ENCODE measurements at places on chromosomes 3 and 15. TPM values are rescaled to one million over a fixed set of nuclear protein-coding genes. Genes with fewer than 3 reads are reported as not detected.

The GOLGA6A gene
- total RNA-seq = 0.06 TPM

DNA sequence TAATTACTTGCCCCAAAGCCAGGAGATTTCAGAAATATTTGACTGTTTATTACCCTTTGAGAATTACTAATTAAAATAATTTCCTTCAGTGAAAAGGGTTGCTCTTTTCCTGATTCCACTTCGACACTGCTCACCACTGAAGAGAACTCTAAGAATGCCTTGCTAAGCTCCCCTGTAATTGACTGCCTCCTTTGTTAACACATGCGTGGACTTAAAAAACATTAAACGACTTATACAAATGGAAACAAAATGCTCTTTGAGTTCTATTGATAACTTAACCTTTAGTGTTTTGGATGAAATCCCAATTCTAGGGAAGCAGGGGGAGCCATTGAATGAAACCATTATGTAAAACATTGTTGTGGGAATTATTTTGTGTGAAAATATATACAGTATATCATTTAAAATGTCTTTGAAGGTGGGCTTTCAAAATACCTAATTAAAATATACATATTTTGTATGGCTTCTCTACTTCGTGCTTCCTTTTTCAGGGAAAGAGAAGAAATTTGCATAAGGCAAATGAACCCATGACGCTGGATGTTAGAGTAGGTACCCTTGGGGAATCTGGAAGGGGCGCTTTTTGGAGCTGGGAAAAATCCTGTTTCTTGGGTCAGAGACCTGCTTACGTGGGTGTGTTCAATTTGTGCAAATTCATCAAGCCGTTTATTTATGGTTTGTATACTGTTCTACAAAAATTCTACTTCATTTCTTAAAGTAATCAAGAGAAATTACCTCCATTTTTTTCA is 64.2 kb downstream of the WWTR1 start:
- DNase-seq = no peak

- peak; percentile 32 for DNase-seq
Observed at GRCh38 chr3:161559177-161559998, 62.8 kb downstream of the OTOL1 start.

The TUSC7 gene
- not detected for total RNA-seq

GRCh38 chr15:66580643-66581042 is 14.8 kb upstream of the LCTL start:
- peak; percentile 57 for DNase-seq

The ITIH1 gene
- not detected for total RNA-seq

DNA sequence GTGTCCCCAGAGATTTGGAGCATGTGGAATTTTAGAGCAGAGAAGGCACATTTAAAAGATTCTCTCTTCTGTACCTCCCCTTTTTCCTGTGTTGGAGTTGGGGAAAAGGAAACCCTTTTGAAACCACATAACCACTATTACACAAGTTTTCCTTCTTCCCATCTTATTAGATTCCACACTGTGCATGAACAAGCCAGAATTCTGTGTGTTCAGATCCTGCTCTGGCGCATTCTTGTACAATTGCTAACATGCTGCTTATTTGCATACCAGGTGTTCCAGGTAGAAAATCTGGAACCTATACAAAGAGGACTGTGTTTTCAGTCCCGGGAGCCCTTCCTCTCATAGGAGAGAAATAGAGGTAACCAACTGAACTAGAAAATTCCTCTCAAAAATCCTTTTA is 2.6 kb upstream of the CIB2 start:
- DNase-seq = no peak

DNA sequence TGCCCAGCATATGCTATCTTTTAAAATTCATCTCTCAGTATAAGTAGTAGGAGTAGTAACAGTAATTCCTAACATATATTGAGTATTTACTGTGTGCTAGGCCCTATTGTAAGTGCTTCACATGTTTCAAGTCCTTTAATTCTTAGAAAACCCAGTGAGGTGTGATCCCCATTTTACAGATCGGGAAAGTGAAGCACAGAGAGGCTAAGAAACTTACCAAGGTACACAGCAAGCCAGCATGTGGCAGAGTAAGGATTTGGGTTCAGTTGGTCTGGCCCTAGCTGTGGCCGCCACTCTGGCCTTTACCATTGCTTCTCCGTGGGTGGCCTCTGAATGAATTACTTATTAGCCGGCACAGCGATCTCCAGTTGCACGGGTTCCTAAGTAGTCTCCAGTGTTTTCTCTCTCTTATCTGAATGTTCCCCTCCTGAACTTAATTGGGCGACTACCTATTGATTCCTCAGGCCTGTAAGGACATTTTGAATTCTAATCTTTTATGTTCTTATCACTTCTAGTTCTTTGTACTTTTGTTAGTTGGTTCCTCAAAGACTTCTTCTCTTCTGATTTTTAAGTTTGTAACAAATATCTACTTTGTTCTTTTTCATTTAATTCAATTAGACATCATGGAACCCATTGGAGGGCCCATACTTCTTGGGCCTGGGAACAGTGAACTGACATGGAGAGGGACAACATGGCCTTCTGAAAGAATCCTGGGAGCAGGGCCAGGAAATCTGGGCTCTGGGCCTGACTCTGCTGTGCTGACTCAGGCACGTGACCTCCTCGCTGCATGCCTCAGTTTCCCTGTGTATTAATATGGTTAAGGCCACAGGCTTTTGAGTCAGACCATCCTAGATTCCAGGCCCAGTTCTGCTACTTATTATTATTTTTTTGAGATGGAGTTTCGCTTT is 11.6 kb downstream of the CLCN2 start:
- DNase-seq = no peak

The PTPRG gene
- 9.1 TPM for total RNA-seq

The IGDCC3 gene
- not detected for total RNA-seq

DNA sequence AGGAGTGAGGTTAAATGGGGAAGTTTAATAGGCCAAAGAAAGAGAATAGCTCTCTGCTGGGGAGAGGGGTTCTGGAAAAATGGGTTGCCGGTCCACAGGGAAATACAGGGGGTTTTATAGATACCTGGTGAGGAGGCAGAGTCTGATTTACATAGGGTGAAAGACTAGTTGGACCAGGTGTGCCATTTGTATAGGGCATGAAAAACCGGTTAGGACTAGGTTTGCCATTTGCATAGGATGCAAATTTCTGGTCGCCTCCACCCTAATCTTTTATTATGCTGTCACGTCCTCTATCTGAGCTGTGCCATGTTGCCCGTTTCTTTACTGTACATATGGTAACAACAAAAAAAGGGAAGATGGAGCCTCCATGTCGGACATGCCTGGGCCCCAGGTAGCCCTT is 960.1 kb downstream of the FHIT start:
- DNase-seq = no peak

The TMC3 gene
- not detected for total RNA-seq

The PXYLP1 gene
- total RNA-seq = 8.6 TPM

GRCh38 chr3:188974856-188975599 is 196.7 kb upstream of the TPRG1 start:
- peak; percentile 28 for DNase-seq

- no peak for DNase-seq
Observed at GRCh38 chr3:10085738-10086137, 22.3 kb downstream of the FANCD2OS start.

The FGF12 gene
- total RNA-seq = 0.69 TPM

- no peak for DNase-seq
Observed at GRCh38 chr3:100759950-100760349, 50.7 kb downstream of the TFG start.

DNA sequence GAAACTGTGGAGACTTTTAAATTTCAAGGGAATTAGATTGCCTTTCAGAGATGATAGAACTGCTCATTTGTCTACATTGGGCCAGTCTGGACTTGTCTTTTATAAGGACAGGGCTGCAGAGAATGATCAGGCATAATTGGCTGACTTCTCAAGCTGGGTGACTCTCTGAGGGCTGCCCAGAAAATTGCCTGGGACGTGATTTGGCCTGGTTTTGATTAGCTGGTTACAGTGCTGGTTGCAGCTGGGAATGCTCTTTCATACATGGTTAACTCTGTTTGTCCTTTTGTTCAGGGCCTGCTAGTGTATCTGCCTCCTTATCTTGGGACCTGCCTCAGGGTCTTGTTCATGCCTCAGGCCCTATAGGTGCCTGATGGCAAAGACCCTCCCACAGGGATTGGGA is 245.6 kb downstream of the CLSTN2 start:
- DNase-seq = no peak

GRCh38 chr3:127546970-127547733 is 43.4 kb downstream of the TPRA1 start:
- DNase-seq = no peak

The CCR3 gene
- not detected for total RNA-seq

- peak; percentile 11 for DNase-seq
Observed at GRCh38 chr3:132593241-132593946, 3.7 kb upstream of the ACKR4 start.

DNA sequence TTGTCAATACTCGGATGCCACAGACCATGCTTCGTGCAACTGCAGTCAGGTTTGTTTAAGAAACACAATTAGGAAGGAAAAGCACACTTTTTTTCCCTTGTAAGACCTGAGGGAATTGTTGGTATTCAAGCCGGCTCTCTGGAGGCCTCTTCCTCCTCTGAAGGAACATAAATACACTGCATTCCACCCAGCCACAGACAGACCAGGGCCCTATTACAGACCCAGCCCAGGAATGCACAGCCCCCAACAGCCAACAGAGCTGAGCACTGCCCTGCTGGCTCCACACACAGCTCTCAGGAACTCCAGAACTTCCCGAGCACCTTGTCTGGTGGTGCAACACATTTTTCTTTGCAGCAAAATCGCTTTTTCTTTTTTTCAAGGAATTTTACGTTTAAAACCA is 488.7 kb upstream of the PROK2 start:
- peak; percentile 46 for DNase-seq

The SLC35A5 gene
- total RNA-seq = 56.1 TPM

GRCh38 chr15:90203922-90204321 is 2.8 kb downstream of the SEMA4B start:
- DNase-seq = peak; percentile 72

DNA sequence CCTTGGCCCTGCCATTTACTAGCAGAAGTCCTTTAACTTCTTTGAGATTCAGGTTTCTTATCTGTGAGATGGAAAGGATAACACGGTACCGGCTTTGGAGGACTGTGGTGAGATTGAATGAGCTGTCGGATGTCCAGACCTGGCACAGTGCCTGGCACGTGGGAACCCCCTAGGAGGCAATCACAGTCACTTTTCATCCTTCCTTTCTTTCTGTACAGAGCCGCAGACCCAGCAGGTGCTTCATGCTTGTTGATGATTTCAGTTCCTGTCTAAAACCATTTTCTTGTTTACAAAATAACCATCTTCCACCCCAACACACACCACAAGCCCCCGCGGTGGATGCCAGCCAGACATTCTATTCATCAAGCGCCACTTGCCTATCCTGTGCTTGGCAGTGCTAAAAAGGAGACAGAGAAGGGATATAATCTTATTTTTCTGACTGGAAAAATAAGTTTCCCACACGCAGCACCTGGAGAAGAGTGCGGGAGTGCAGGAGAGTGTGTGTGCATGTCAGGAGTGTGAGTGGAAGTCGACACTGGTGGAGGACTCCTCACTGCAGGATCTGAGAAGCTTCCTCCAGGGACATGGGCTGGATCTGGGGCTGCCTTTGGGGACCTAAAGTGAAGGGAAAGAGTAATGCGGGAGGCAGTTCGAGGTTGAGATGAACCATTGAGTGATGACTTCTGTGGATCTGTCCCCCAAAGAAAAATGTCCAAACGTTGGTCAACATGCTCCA is 85.7 kb downstream of the ST6GAL1 start:
- DNase-seq = peak; percentile 40

The SMCO1 gene
- total RNA-seq = not detected

The P2RY1 gene
- total RNA-seq = under 0.01 TPM

DNA sequence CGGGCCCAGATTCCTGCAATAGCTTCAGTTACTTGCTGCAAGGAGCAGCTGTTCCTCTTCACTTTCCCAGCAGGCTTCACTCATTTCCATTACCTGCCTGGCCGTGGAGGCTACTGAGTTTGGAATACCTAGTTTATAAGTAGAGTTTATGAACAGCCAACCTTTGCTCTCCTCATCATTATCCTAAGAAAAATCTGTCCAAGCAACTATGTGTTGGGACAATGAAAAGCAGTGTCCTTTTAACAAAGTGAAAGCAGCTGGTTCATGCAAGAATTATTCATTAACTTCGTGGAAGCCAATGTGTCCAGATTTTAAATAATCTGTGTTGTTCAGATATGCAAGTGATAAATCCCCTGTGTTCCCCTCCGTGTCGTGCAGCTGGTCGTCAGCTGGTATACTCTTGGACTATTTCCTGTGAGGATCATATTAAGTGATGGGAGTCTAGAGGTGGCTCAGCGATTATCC is 39.3 kb upstream of the SSR3 start:
- no peak for DNase-seq

The CCR1 gene
- total RNA-seq = not detected

The SLC22A13 gene
- total RNA-seq = 0.91 TPM

DNA sequence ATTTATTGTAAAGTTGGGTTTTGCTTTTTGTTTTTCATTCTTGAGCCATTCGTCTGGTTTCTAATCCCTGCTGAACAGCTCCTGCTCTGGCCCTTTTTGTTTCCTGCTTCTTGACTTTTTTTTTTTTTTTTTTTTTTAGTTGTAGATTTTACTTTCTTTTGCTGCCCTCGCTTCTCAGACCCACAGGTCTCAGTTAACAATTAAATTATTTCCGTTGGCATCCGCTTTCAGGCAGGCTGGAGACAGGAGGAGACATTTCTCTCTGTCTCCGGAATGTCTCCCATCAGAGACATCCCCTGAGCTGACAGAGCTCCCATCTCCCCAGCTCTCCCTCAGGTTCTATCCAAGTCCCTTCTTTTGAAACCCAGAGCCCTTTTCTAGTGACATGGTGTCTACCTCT is 68.6 kb downstream of the SLC6A6 start:
- DNase-seq = no peak

GRCh38 chr3:136069933-136070332 is 104.4 kb downstream of the PPP2R3A start:
- no peak for DNase-seq

DNA sequence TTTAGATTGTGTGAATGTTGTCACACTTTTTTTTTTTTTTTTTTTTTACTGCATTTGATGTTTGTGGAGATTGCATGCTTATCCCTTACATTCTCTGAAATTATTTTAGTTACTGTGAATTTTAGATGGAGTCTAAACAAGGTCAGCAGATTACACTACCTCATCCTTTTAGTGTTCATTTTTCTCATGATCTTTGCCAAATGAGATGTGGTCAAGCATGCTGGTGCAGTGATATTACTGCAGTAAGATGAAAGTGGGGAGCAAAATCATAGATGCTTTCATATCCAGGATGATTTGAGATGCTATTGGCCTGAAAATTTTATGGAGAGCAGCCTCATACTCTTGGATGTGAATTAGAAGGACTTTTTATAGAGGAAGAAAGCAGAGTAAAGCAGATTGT is 45.8 kb downstream of the SLC25A26 start:
- DNase-seq = no peak

DNA sequence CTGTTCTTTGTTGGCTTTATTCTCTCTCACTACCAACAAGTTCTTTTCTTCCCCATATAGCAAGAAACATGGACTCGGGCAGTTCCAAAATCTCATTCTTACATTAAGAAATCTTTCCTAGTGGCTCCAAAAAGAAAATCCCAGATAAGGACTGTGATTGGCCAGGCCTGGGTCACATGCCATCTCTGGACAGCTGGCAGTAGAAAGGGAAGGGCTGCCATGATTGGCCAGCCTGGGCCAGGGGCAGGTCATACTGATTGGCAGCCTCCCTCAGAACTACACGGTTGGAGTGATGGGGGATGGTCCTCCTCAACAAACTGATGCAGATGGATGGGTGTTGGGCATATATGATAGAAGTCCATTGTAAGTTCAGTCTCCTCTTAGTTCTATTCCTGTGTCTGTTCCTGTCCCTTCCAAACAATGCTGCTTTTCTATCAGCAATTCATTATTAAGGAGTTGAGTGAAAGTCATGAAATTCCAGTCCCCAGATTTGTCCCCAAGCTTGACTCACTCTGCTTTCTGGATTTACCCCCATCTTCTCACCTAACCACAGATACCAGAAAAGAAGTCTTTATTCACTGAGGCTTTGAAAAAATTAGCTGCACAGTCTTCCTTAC is 175.5 kb downstream of the ATG7 start:
- no peak for DNase-seq
